ENCODE measurements at places on chromosomes 6 and 20.

DNA sequence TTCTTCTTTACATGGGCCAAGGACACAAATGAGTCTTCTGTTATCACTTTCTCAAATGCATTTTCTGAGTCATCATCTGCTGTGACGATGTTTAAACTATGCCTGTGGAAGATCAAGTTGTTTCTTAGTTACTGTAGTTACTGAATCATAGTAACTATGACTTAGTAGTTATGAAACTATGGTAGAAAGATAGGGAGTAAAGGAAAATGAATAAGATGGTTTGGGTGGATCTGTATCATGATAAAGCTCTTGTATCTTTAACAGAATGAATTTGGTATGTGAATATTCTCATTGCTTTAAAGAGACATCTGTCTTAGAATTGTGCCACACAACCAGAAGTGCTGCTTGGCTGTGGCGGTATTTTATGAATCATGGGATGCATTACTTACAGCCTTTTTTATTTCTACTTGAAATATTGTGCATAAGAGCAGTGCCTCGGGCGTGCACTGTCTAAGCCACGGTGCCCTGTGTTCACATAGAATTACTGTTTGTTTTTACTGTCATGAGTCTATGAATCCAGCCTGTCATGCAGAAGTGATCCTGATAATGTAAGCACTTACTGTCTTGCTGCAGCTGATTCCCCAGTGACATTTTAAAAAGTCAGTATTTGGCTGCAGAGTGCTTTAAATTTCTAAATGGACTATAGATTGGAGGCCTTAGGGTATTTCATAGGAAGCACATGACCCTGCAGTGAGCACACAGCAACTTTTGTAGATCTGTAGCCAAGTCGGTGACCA, 215.2 kb downstream of the TMEM242 start:
- DNase-seq, result no peak

GRCh38 chr6:163415620-163416556, 1.4 kb downstream of the QKI start:
- peak; percentile 49 for DNase-seq

GRCh38 chr6:53360093-53360912, 11.6 kb upstream of the ELOVL5 start:
- peak; percentile 30 for DNase-seq

GRCh38 chr20:1437235-1437904, 29.3 kb downstream of the NSFL1C start:
- DNase-seq, result peak; percentile 48

- DNase-seq, result no peak
Observed at GRCh38 chr6:41174610-41175009, 11.7 kb upstream of the TREM2 start.

- DNase-seq, result no peak
Observed at GRCh38 chr6:45486736-45487135, 109.0 kb upstream of the SUPT3H start.

GRCh38 chr6:34146021-34146782, at the start of gene GRM4:
Gene GRM4 (minus strand): TSS chr6:34146087. CDS start chr6:34133496, 12,591 bp downstream.
- DNase-seq, result no peak

- peak; percentile 56 for DNase-seq
Observed at GRCh38 chr20:46894971-46895905, 595 bp downstream of the EYA2 start.

DNA sequence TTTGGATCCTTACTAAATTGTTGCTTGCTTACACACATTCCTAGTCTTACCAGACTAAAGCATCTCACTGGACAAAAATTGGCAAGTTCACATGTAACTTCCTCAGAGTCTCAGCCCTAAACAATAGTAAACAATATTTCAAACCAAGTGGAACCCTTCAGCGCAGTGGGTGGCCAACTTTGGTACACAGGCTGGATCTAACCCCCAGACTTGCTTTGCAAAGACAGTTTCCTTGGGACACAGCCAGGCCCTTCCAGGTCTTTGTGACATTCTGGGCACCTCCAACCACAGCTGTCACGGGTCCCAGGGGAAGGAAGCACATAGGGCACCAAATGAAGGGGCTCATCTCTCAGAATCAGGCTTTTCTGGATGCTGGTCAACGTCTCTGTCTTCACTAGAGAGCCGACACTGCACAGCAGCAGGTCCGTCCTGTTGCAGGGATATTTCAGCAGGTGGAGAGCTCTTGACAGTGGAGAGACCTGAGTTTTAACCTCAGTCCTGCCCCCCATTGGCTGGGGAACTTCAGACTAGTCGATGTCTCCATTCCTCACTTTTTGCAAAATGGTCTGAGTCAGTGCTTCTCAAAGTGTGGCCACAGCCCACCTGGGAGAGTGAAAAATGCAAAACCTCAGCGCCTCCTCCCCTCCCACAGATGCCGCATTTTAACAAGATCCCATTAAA, 91.4 kb downstream of the BFSP1 start:
- no peak for DNase-seq

DNA sequence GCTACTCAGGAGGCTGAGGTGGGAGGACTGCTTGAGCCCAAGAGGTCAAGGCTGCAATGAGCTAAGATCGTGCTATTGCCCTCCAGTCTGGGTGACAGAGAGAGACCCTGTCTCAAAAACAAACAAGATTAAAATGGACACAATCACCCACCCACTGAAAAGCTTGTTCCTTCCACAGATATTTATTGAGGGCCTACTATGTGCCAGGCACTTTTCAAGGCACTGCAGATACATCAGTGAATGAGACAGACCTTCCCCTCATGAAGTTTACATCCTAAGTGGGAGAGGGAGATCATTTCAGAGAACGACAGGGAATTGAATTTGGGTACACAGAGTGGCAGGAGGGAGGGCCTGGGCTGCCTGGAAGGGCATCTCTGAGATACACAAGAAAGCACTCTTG, 14.4 kb downstream of the RSPO4 start:
- no peak for DNase-seq

GRCh38 chr6:104729433-104729832, 130.3 kb downstream of the HACE1 start:
- no peak for DNase-seq

GRCh38 chr6:125957845-125958244, 1.3 kb downstream of the HINT3 start:
- peak; percentile 17 for DNase-seq

DNA sequence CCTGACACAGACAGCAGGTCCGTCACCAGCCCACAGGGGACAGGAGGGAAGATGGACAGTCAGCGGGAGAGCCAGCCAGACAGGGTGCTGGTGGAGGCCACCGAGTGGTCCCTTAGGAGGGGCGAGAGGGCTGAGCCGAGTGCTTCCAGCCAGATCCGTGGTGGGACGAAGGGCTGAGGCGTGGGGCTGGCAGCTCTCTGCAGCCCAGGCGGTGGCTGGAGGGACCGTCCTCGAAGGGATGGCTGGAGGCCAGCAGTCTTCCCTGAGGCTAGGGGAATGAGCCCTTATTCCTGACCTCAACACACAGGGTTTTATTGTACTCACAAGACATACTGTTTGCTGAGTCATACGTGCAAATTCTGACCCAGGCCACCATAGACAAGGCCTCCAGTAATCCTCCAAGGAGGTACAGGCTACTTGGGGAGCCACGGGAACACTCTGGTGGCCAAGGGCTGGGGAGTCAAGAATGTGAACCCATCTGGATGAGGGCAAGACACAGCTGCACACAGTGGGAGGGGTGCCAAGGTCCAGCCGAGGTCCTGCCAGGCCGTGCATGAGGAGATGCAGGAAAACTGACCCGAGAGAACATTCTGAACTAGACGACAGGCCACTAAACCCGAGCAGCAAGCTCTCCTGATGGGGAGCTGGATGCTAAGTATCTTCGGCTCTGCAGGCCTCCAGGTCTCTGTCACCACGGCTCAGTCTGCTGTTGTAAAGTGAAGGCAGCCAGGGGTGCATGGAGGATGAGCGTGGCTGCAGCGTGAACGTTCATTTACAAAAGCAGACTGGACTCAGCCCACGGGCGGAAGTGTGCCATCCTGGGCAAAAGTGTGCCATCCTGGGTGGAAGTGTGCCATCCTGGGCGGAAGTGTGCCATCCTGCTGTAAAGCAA, 242.5 kb downstream of the TTLL2 start:
- DNase-seq, result no peak

DNA sequence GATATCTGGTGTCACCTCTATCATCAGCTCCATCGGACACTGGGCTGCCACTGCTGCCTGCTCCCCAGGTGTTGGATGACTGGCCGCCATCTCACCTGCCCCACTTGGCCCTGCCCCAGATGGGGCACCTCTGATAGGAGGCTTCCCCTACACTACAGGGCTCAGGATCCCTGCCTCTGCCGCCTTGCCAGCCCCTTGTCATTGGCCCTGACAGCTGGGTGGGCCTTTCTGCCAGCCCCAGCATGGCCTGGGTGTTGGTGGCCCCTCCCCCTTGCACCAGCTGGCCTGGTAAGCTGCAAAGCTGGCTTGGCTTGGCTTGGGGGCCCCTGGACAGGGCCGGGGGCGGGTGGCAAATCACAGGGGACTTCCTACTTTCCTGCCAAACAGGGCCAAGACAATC, 10.6 kb downstream of the PACSIN1 start:
- no peak for DNase-seq

- no peak for DNase-seq
Observed at GRCh38 chr6:20437639-20438038, 36.0 kb downstream of the E2F3 start.
